ENCODE measurements at places on chromosomes 13 and 19. TPM values are rescaled to one million over a fixed set of nuclear protein-coding genes. Genes with fewer than 3 reads are reported as not detected.

DNA sequence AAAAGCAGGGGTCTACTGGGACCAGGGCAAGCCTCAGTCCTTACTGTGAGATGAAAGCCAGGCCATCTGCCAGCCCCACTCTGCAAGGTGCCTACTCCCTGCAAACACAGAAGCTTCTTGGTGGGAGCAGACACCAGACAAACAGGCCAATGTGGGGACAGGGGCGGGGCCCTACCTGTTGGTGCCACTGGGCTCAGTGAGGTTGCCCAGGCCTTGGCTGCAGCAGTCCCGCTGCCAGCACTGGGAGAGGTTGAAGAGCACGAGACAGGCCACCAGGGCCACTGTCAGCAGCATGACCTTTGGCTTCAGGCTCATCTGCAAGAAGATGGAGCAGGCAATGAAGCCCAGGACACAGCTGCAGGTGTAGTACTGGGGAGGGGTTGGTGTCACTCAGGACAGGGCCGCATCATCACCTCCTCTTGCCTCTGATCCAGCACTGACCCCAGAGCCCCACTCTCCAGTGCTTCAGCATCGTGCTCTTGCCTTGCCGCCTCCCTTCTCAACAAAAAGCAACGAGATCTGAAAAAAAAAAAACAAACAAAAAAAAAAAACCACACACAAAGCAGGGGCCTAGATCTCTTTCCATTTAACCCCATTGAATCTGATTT, 72.6 kb downstream of the NBEA start:
- DNase-seq, result no peak

GRCh38 chr13:73171271-73171682, 112.5 kb downstream of the KLF5 start:
- DNase-seq, result no peak

GRCh38 chr19:11116507-11116906, 27.2 kb downstream of the LDLR start:
- no peak for DNase-seq

DNA sequence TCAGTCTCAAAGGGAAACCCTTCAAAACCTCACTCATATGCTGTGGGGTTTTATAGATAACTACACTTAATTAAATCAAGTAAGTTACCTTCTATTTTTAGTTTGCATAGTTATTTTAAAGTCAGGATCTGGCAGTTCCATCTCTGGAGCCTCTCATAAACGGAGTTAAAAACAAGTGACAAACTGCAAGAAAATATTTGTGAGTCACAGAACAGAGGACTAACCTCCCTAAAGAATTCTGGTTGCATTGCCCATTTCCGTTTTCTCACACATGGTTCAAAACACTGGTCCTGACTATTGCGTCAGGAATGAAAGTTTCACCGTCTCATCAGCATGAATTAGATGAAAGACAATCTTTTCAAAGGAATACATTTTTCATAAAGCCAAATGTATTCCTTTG, 10.6 kb downstream of the RXFP2 start:
- no peak for DNase-seq

The ZNF180 gene
- total RNA-seq, result 9.4 TPM

The GRK1 gene
- not detected for total RNA-seq

Data from OCI-LY7 (cell line).